Naive thymus-derived CD4-positive, alpha-beta T cell (primary cell): ENCODE measurements at places on chromosomes 4 and X. TPM values are rescaled to one million over a fixed set of nuclear protein-coding genes. Genes with fewer than 3 reads are reported as not detected.

Gene NWD2
- not detected for total RNA-seq

Gene RASSF6
- 0.05 TPM in 1 of 2 replicates, not detected in the other for total RNA-seq

Gene ANOS1
- 0.46 TPM for total RNA-seq

Gene HS3ST1
- total RNA-seq, result 0.51 TPM in 2 replicates

Gene SOWAHB
- total RNA-seq, result not detected

Gene CNKSR2
- 24.1 TPM for total RNA-seq

Gene NSUN7
- total RNA-seq, result not detected

Gene FAM120C
- total RNA-seq, result 11.5 and 13.5 TPM in 2 replicates

Gene CHRDL1
- total RNA-seq, result not detected

Gene SHROOM2
- total RNA-seq, result not detected

Gene SOD3
- total RNA-seq, result not detected

Gene VCX3B
- not detected for total RNA-seq

GRCh38 chr4:91035276-91035675, 908.1 kb downstream of the CCSER1 start:
- DNase-seq, result no peak

DNA sequence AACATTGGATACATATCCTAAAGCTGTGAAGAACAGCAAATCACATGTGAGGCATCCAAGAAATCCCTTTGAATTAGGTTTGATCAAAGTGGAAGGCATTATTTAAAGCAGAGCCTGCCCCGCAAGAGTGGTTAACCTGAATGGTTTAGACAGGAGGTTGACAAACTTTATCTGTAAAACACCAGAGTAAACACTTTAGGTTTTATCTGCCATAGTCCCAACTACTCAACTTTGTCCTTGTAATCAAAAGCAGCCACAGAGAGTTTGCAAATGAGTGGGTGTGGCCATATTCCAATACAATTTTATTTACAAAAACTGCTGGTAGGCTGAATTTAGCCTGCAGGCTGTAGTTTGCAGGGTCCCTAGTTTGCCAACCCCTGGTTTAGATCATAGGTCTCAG, 25.2 kb upstream of the FGFBP2 start:
- DNase-seq, result no peak

- DNase-seq, result no peak
Observed at GRCh38 chrX:121258545-121258944, 211.1 kb downstream of the GLUD2 start.

DNA sequence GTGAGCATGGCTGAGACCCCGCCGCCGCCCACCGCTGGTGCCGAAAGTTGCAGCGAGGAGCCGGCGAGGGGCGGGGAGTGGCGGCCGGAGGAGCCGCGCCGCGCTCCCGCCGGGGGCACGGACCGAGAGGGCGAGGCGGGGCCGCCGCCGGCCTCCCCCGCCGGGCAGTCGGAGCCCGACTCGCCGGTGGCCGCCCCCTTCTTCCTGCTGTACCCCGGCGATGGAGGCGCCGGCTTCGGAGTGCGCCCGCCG, 16.5 kb downstream of the UTP3 start:
- no peak for DNase-seq

DNA sequence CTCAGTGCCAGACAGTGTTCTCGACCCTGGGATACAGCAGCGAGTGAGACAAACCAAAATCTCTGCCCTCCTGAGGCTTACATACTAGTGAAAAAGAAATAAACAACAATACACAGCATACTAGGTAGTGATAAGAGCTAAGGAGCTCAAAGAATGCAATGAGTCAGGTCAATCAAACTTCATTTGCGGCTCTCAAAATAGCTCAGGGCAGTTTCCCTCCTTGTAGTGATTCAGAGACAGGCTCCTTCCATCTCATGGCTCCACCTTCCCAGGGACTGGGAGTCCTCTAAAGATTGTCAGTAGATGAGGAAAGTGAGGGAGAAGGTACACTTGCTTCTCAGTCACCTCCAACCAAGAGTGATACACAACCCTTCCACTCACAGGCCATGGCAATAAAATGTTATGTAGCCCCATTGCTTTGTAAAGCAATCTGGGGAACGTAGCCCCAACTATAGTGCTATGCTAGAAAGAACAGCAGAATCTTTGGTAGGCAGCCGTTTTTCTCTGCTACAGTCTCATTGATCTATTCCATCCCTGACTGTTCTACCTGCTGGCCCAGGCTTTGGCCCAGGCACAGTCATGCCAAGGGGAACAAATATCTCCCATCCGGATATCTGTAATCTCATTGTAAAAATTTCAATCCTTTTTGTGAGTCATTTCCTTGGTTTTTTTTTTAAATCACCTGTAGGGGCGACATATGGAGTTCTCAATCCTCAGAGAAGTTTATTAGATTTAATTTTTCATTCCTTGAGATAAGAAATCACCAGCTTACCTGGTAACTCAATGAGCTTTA, 183.1 kb upstream of the S100G start:
- no peak for DNase-seq

- no peak for DNase-seq
Observed at GRCh38 chrX:55794405-55794804, 76.9 kb downstream of the RRAGB start.

- DNase-seq, result no peak
Observed at GRCh38 chrX:125654501-125654900, 334.8 kb downstream of the TEX13C start.

- DNase-seq, result peak; percentile 69
Observed at GRCh38 chrX:1491851-1492349, 39.2 kb upstream of the ASMTL start.

DNA sequence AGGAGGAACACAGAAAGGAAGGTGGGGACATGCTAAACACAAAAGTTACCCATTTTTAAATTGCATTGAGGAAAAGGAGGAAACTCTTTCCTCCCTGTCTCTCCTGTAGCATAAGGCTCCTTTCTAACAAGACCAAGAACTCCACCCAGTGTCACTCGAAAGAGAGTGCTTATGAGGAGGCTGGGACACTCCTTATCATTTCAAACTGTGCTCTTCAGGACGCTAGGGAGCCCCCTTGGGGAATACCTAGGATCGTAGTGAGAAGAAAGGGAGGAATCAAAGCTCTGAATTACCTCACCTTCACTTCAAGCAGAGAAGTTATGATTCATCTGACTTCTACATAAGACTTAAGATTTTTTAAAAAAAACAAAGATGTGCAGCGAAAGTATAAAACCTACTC, 65.5 kb downstream of the F9 start:
- DNase-seq, result no peak

GRCh38 chrX:33207056-33207455, 4.3 kb downstream of the DMD start:
- no peak for DNase-seq

- DNase-seq, result no peak
Observed at GRCh38 chr4:140138428-140138827, 15.6 kb downstream of the MAML3 start.

DNA sequence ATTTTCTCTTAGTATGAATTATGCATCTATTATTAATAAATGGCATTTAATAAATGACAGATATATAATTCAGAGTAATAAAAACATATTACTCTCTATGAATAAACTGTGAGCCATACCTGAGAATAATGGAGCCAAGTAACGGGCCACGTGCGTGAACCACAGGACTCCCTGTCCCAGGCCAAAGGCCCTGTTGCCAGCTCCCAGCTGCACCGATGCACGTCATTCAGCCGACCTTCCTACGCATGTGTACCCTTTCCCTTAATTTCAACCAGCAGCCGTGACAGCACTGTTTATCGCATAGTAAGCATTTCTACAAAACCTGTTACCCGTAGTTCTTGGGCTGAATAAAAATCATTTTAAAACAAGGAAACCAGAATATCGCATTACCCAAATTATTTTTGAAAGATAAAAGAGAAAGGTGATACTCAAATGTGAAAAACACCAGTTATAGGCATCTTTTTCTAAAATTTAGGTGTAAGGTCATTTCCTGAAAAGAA, 827.2 kb upstream of the FRG1 start:
- DNase-seq, result no peak

DNA sequence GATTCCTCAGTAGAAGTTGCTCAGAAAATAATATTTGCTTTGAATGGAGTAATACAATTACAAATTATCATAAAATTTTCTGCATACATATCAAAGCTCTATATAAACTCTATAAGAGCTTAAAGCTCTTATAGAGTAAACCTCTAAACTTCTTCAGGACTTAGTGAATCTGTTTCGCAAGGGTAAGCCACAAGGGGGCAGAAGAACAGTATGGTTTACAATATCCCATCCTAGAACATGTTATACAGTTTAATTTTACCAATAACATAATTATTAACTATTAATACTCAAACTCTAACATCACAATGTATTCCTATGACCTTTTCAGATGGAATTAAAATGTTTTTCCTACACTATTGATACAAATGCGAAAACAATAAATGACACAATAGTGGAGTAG, 33.8 kb upstream of the SPANXN1 start:
- DNase-seq, result no peak

- DNase-seq, result no peak
Observed at GRCh38 chr4:47167081-47168035, 136.0 kb downstream of the GABRB1 start.

DNA sequence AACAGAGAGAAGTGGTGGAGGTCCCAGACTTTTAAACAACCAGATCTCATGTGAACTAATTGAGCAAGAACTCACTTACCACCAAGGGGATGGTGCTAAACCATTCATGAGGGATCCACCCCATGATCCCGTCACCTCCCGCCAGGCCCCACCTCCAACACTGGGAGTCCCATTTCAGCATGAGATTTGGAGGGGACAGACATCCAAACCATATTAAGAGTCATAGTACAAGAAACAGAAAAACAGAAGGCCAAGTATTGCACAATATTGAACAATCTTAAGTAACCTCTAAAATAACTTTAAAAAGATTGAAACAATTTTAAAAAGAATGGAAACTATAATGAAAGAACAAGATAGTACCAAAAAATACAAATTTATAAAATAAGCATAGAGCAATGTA, 110.0 kb downstream of the CBR4 start:
- DNase-seq, result no peak

GRCh38 chr4:11914406-11914805, 485.7 kb upstream of the HS3ST1 start:
- DNase-seq, result no peak

DNA sequence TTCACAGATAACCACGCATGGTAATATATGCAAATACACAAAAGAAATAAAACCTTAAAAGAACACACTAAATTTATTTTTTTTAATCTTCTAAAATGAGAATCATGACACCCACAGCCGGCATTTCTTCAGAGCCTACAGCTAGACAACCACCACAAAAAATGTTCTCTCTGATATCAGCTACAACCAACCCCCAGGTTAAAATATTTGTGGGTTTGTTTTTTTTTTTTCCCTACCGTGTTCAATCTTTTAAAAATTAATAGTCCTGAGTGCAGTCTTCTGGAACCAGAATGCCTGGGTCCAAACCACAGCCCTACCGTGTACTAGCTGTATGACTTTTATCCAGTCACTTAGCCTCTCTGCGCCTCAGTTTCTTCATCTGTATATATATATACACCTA, 36.0 kb downstream of the MAML3 start:
- DNase-seq, result no peak

GRCh38 chr4:52091801-52092200, 40.7 kb downstream of the SPATA18 start:
- DNase-seq, result no peak

DNA sequence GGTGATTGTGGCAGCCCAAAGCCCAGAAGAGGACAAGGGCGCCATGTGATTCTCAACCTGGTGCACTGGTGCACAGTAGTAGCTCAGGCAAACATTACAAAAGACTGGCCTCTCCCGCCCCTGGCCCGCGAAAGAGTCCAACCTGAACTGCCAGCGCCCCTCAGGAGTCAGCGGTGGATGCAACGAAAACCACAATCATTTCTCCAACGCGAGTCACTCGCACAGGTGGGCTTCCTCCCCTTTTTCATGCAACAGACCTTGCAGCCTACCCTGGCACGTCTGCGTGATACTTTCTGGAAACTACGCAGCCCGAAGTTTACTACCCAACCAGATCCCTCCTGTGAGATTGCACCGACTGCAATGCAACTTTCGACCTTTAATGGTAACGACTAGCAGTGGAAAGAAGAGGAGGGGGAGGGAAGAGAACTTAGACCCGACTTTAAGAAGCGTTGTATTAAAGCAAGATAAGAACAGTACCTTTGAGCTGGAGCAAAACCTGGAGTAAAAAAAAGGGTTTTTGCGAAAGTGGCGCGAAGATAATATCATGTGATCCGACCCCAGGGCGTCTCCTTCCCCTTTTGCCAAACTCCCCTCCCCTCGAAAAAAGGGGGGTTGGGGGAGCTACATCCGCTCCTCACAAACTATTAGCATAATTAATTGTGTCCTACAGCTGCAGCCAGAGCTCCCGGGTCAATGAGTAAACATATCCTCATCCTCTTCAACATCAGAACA, 63.3 kb upstream of the CCDC160 start:
- DNase-seq, result no peak
